ENCODE measurements at places on chromosomes 13 and 19. TPM values are rescaled to one million over a fixed set of nuclear protein-coding genes. Genes with fewer than 3 reads are reported as not detected.

DNA sequence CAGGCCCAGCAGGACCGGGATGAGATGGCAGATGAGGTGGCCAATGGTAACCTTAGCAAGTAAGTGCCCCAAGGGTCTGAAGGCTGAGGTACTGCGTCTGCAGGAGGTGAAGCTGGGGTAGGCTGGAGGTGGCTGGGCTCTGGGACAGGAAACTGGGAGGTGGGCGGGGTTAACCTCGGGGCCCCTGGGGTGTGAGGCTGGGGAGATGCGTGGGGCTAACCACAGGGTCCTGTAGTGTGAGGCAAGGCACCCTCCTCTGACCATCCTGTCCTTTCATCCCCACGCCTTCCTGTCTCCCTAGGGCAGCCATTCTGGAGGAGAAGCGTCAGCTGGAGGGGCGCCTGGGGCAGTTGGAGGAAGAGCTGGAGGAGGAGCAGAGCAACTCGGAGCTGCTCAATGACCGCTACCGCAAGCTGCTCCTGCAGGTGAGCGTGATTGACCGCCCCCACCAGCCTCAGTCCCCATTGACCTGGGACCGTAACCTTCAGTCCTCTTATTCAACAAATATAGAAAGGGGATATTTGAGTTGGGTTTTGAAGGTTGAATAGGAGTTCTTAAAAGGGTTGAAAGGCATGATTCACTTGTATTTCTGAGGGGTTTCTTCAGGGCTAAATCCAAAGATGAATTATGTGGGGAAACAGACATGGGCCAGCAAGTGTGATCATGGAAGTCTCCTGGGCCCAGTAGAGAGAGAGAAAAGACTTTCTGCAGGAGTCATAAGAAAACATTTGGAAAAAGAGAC, 35.7 kb downstream of the KCNC3 start:
- DNase-seq: no peak

FFAR1 gene
- 0.33 TPM for polyA plus RNA-seq

GRCh38 chr13:62094932-62095331, 679.3 kb upstream of the PCDH20 start:
- no peak for DNase-seq

DNA sequence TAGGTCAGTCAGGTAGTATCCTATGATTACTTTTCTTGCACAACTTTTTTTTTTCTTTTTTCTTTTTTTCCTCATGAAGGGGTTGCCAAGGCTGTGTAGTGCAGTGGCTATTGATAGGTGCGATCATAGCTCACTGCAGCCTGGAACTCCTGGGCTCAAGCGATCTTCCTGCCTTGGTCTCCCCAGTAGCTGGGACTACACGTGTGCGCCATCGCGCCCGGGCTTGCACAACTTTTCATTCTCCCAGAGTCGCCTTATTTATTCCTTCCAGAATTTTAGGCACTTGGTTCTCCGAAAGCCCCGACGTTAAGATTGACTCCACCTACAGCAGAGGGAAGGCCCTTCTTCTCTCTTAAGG, 867 bp upstream of the ZNF613 start:
- no peak for DNase-seq

CC2D1A gene
- polyA plus RNA-seq: 28.5 TPM

DNA sequence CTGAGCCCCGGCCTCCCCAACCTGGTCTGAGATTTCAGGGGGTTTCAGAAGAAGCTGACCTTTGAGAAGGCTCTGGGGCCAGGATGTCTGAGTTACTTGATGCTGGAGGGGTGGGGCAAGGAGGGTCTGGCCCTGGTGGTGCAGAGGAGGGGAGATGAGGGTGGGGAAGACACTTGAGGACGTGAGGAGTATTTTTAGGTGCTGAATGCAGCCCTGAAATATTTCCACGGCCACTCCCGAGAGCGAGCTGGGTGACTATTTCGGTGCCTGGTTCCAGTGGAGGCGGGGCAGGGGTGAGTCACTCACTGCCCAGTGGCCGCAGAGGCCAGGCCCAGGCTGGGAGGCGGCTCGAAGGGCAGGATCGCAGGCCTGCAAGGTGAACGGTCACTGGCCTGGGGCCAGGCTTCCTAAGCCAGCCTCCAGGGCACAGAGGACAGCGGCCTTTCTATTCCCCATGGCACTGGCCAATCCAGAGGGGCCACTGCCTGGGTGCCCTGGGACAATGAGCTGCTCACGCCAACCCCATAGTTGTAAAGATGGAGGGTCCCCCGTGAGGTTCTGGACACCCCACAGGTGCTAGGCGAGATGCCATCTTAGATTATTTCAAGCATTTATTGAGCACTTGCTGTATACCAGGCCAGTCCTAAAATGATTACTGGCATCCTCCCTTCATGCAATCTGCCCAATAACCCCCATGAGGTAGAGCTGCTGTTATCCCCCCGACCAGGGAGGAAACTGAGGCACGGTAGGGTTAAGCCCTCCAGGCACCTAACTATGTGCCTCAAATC, 19.7 kb upstream of the JUND start:
- no peak for DNase-seq

NDUFS7 gene
- 40.2 TPM for polyA plus RNA-seq

GRCh38 chr13:46641274-46642081, 88.5 kb downstream of the LRCH1 start:
- DNase-seq: no peak

CGB8 gene
- polyA plus RNA-seq: not detected
